ENCODE measurements at places on chromosomes 16 and 17. TPM values are rescaled to one million over a fixed set of nuclear protein-coding genes. Genes with fewer than 3 reads are reported as not detected.

- peaks cover 33% of the 10 kb centered on the region for H3K4me1 ChIP-seq
- H3K4me3 ChIP-seq = peak overlapping the region; percentile 62
Measured at GRCh38 chr17:28384281-28385036, 13.0 kb downstream of the SARM1 start.

GRCh38 chr17:62761884-62762283 lies 46.2 kb downstream of the MARCHF10 start:
- DNase-seq = no peak

GRCh38 chr17:68352041-68352440 lies 60.7 kb downstream of the ARSG start:
- H3K27ac ChIP-seq = no peak overlapping the region
- no peaks in the 10 kb centered on the region for H3K36me3 ChIP-seq
- H3K4me1 ChIP-seq = no peaks in the 10 kb centered on the region
- no peaks in the 10 kb centered on the region for H3K27me3 ChIP-seq

DNA sequence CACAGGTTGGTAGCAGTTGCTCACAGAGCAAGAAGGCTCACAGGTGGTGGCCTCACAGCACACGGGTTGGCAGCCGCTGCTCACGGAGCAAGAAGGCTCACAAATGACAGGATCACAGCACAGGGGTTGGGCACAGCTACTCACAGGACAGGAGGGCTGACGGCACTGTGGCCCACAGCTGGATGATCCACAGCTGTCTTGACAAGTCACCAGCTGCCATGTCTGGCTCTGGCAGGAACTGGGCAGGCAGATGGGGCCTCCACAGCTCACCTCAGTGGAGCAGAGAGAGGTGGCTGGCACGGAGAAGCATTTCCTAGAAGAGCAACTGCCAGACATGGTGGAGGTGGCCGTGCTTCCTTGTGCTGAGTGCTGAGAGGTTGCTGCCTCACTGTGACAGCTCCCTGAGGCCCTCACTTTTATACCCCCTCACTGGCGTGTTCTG lies at the start of gene KRTAP16-1:
KRTAP16-1 (minus strand) TSS at position 392 of the 442 bp plus-strand sequence; CDS start at position 336, 56 bp downstream.
- H3K4me3 ChIP-seq = no peak within 1 kb of the TSS
- H3K4me1 ChIP-seq = peaks cover 15% of the 10 kb centered on the region

- H3K27me3 ChIP-seq = peaks cover 90% of the 10 kb centered on the region
- H3K27ac ChIP-seq = no peak overlapping the region
- H3K36me3 ChIP-seq = no peaks in the 10 kb centered on the region
- H3K4me3 ChIP-seq = peak overlapping the region; percentile 48
- peaks cover 17% of the 10 kb centered on the region for H3K4me1 ChIP-seq
Measured at GRCh38 chr17:38572669-38573365, 32.9 kb downstream of the SRCIN1 start.

GRCh38 chr16:82432261-82432660 lies 194.5 kb upstream of the CDH13 start:
- no peak overlapping the region for H3K27ac ChIP-seq
- no peaks in the 10 kb centered on the region for H3K4me1 ChIP-seq
- no peak for DNase-seq
- H3K36me3 ChIP-seq = no peaks in the 10 kb centered on the region
- H3K27me3 ChIP-seq = peaks cover 5% of the 10 kb centered on the region

- H3K4me1 ChIP-seq = no peaks in the 10 kb centered on the region
- peaks cover 15% of the 10 kb centered on the region for H3K36me3 ChIP-seq
- H3K27ac ChIP-seq = no peak overlapping the region
- DNase-seq = no peak
Measured at GRCh38 chr17:60501589-60501988, 24.5 kb downstream of the APPBP2 start.

- peak overlapping the region; percentile 95 for H3K27ac ChIP-seq
- peaks cover 72% of the 10 kb centered on the region for H3K4me1 ChIP-seq
- H3K36me3 ChIP-seq = no peaks in the 10 kb centered on the region
- no peaks in the 10 kb centered on the region for H3K27me3 ChIP-seq
- peak; percentile 92 for DNase-seq
- no peak overlapping the region for H3K4me3 ChIP-seq
Measured at GRCh38 chr17:19727501-19728078, 11.2 kb upstream of the SLC47A2 start.

GRCh38 chr16:5007256-5007655 lies 26.5 kb downstream of the NAGPA start:
- H3K4me3 ChIP-seq = no peak overlapping the region
- no peaks in the 10 kb centered on the region for H3K4me1 ChIP-seq
- no peak overlapping the region for H3K27ac ChIP-seq
- H3K36me3 ChIP-seq = no peaks in the 10 kb centered on the region
- H3K27me3 ChIP-seq = no peaks in the 10 kb centered on the region
- DNase-seq = no peak

- peaks cover 13% of the 10 kb centered on the region for H3K4me1 ChIP-seq
- no peak overlapping the region for H3K27ac ChIP-seq
- no peaks in the 10 kb centered on the region for H3K27me3 ChIP-seq
- DNase-seq = no peak
- no peaks in the 10 kb centered on the region for H3K36me3 ChIP-seq
Measured at GRCh38 chr17:67518876-67519275, 141.8 kb downstream of the PITPNC1 start.

DNA sequence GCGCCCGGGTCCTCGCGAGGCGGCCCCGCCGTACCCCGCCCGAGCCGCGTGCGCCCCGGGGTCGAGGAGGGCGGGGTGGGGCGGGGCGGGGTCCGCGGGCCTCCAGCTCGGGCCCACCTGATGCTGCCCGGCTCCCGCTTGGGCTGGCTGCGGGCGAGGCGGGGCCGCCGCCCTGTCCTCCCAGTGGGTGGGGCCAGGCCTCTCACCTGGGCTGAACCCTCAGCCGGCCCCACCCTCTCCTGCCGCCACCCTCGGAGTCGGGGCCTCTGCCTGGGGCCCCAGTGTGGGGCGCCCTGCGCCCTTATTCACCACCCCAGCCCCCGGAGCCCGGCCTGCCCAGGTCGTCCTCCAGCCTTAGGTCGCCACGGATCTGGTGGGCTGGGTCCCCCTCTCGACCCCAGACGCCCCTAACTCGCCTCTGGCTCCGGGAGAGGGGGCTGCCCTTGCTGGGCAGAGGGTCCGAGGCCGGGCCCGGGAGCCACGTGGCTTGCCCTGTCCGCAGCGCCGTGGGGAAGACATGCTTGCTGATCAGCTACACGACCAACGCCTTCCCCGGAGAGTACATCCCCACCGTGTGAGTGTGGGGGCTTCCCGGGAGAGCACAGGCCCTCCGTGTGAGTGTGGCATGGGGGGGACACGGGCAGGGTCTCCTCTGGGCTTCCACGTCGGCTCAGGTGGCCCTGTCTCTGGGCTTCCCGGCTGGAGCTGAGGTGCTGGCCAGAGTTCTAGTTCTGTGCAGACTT lies 578 bp downstream of the RAC3 start:
- H3K27me3 ChIP-seq = peaks cover 7% of the 10 kb centered on the region
- no peak for DNase-seq
- no peaks in the 10 kb centered on the region for H3K36me3 ChIP-seq
- H3K27ac ChIP-seq = no peak overlapping the region

DNA sequence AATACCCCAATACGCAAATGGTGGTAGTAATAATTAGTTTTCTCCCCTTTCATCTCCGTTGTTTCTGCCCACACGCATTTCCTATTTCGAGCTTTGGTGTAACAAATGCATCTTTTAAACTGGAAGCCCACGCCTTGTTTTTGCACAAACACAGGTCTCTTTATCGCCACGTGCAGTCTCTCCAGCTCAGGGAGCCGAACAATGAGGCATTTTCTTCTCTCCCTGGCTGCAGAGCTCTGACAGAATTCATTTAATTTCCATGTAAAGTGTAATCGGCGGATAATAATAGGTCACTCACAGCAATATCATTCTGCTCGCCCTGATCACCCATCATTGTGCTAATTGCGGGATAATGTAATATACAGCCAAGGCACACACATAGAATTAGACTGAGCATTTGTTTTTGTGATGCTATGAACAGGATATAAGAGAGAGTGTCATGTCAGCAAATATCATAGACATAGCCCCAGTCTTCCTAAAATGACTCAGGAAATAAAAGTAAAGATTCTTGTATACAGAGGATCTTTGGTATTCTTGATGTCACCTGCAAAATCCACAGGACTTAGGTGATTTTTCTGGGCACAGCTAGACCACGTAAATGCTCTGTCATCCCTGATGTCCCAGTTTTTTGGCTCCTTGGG lies 452.6 kb upstream of the CDH11 start:
- no peaks in the 10 kb centered on the region for H3K36me3 ChIP-seq
- H3K27me3 ChIP-seq = no peaks in the 10 kb centered on the region
- no peak overlapping the region for H3K27ac ChIP-seq
- H3K4me3 ChIP-seq = no peak overlapping the region

DNA sequence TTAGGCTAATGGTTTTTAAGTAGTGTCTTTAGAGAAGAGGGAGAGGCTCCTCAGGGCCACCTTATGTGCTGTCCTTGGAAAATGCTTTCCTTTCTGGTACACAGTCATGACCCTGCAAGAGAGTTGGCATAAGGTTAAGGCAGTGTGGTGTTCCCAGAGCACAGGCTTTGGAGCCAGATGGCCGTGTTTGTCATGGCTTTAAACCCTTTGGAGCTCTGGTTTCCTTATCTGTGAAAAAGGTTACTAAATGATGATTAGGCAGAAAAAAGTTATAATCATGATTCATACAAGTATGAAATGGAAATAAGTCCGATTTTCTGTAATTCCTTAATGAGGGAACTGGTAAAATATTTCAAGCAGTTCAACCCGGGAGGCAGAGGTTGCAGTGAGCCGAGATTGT lies 13.2 kb downstream of the UTP4 start:
- H3K4me1 ChIP-seq = no peaks in the 10 kb centered on the region
- no peaks in the 10 kb centered on the region for H3K27me3 ChIP-seq
- DNase-seq = no peak
- H3K27ac ChIP-seq = no peak overlapping the region
- peaks cover 65% of the 10 kb centered on the region for H3K36me3 ChIP-seq

DNA sequence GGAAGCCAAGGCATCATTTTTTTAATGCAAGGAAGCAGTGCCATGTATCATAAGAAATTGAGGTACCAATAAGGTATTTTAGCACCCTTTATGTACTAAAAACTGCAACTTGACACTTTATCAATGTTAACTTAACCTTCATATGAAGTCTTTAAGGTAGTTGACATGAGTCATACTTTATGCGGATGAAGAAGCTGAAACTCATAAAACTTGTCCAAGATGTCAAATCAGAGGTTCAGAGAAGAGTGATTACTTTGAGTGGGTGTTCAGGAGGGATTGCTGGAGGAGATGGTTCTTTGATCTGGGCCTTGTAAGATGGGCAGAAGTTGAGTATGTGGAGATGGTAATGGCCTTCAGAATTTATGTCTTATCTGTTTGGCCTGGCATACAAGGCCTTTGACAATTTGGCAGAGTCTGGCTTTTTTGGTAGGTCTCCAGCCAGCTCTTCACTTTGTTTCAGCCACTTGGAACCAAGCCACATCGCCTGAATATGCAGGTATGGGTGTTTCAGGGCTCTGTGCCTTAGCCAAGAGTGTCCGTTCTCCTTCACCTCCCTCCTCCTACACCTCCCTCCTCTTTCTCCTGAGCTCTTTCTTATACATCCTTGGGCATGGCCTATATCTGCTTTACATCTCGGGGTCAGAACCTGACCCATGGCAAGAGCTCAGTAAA lies 23.7 kb downstream of the YPEL2 start:
- no peak overlapping the region for H3K27ac ChIP-seq
- no peaks in the 10 kb centered on the region for H3K27me3 ChIP-seq
- peaks cover 8% of the 10 kb centered on the region for H3K36me3 ChIP-seq
- H3K4me3 ChIP-seq = no peak overlapping the region
- H3K4me1 ChIP-seq = peaks cover 47% of the 10 kb centered on the region

GRCh38 chr16:69406780-69407331 lies 17.6 kb upstream of the CYB5B start:
- peaks cover 49% of the 10 kb centered on the region for H3K4me1 ChIP-seq
- no peaks in the 10 kb centered on the region for H3K27me3 ChIP-seq
- no peaks in the 10 kb centered on the region for H3K36me3 ChIP-seq
- DNase-seq = no peak

DNA sequence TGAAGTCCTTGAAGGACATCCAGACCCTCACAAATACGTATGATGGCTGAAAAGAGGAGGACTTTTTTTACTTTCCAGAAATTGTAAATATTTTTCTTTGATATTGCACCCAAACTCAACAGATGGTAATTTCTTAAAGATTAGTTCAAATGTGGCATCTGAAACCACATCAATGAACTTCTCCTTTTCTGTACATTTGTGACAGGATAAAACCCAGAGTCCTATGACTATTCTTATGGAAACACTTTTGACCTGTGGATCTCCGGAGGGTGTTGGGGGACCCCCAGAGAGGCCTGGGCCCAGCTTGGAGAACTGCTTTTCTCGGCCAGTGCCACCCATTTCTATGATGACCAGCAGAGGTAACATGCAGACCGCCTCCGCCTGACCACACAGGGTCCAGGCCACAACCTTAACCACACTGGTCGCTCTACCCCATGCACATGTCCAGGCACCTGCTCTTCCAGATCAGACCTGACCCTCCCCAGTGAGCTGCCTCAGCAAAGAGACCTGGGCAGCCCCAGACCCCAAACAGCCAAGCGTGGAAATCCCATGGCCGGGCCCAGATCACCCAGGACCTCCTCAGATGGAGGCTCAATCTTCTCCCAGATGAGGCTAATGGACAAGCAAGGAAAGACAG lies 22.7 kb downstream of the RPH3AL start:
- no peak overlapping the region for H3K4me3 ChIP-seq
- H3K4me1 ChIP-seq = peaks cover 41% of the 10 kb centered on the region
- H3K27me3 ChIP-seq = no peaks in the 10 kb centered on the region
- no peaks in the 10 kb centered on the region for H3K36me3 ChIP-seq

DNA sequence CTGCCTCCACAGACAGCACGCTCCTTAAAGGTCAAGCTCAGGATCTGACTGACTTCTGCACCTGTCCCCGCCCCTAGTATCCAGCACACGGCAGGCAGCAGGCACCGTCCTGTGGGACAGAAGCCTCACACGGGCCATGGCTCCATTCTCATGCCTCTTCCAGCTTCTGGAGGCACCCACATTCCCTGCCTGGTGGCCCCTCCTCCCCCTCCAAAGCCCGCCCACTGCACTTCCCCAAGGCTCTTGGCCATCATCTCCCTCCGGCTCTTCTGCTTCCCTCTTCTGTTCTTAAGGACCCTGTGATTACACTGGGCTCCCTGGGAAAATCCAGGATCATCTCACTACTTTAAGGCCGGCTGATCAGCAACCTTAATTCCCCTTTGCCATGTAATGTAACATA lies 3.5 kb downstream of the CANT1 start:
- H3K36me3 ChIP-seq = peaks cover 3% of the 10 kb centered on the region
- H3K27ac ChIP-seq = peak overlapping the region; percentile 56
- DNase-seq = peak; percentile 65

GRCh38 chr17:80891397-80892018 lies 100.1 kb upstream of the CHMP6 start:
- no peak for DNase-seq
- peak overlapping the region; percentile 76 for H3K27ac ChIP-seq
- H3K4me3 ChIP-seq = no peak overlapping the region
- peaks cover 30% of the 10 kb centered on the region for H3K4me1 ChIP-seq

GRCh38 chr16:23466162-23466885 lies 13.3 kb upstream of the COG7 start:
- peaks cover 4% of the 10 kb centered on the region for H3K4me1 ChIP-seq
- no peak for DNase-seq
- H3K27me3 ChIP-seq = no peaks in the 10 kb centered on the region
- no peak overlapping the region for H3K27ac ChIP-seq
- no peak overlapping the region for H3K4me3 ChIP-seq
- H3K36me3 ChIP-seq = peaks cover 55% of the 10 kb centered on the region

SCGB1C2 gene
- not detected for total RNA-seq

MYH3 gene
- total RNA-seq = 1.2 TPM

TEKT5 gene
- total RNA-seq = 2.3 TPM

MIF4GD gene
- total RNA-seq = 44.1 TPM

ZNF287 gene
- total RNA-seq = 11.7 TPM

TMEM114 gene
- not detected for total RNA-seq

DYNLRB2 gene
- 5.4 TPM for total RNA-seq

TAT gene
- not detected for total RNA-seq

NPTX1 gene
- total RNA-seq = 3.5 TPM

FBXW10 gene
- total RNA-seq = not detected

ZDHHC1 gene
- total RNA-seq = 14.0 TPM

CBX4 gene
- 47.7 TPM for total RNA-seq

C17orf107 gene
- total RNA-seq = 9.8 TPM

VAT1 gene
- total RNA-seq = 125 TPM
